HT-29 (cell line): ENCODE measurements at places on chromosomes 7 and 10.

DNA sequence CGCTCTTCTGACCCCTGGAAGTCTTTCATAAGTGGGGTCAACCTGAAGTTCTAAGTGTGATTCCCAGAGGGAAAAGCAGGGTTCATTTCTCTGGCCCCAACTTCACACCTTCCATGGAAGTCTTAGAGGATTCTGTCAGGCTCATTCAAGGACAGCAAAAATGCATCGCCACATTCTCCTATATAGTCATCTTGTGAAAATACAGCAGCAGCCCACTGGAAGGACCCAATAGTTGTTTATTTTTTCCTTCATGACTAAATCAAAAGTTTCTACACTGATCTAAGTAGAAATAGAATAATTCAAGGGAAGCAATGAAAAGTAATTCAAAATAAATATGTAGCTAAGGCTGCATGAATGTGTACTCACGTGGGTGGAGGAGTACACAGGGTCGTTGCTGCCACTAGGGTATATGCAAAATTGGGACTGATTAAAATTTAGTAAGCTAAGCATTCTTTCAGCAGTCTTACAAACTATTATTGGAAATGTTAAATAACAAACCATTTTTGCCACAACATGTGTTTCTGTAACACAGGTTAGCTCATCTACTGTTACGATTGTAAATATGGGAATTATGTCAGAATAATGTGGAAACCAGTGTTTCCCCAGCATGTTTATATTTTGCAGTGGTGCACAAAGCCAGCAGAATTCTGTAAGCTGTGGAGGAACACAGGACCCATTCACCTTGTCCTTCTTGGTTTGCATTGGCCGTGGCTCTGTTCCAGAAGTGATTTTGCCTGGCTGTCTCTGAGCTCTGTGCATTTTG is 33.5 kb downstream of the EEPD1 start:
- DNase-seq, result no peak

DNA sequence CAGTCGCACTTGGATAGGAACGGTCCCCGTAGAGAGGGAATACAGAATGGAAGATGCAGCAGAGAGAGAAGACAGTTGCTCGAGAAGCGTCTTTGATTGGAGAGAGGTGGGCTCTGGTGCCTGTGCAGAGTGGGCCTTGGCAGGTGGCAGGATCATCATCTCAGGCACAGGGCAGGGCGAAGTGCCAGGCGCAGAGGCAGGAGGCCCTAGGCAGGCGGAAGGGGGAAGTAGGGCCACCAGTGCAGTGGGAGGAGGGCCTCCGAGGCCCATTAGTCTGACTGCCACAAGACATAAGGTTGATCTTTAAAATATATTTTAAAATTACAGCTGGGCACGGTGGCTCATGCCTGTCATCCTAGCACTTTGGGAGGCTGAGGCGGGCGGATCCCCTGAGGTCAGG is 10.1 kb downstream of the CARD11 start:
- no peak for DNase-seq

DNA sequence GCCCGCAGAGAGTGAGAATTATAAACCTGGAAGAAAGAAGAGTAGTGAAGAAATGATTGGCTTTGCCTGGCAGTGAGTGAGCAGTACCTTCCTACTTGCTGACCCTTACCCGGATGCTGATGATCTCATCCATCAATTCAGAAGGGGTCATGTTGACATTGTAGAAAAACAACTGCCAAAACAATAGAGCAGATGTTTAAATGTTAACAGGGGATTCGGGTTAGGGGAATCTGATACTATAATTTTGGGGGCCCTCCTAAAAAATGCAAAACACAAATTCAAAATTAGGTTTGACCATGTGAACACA is 78.1 kb downstream of the MYOF start:
- no peak for DNase-seq

GRCh38 chr10:95503526-95503925 is 57.6 kb downstream of the SORBS1 start:
- DNase-seq, result no peak

GRCh38 chr10:125795128-125795527 is 19.5 kb upstream of the MMP21 start:
- no peak for DNase-seq

GRCh38 chr10:65838811-65839210 is 1087.0 kb upstream of the LRRTM3 start:
- DNase-seq, result peak; percentile 14

DNA sequence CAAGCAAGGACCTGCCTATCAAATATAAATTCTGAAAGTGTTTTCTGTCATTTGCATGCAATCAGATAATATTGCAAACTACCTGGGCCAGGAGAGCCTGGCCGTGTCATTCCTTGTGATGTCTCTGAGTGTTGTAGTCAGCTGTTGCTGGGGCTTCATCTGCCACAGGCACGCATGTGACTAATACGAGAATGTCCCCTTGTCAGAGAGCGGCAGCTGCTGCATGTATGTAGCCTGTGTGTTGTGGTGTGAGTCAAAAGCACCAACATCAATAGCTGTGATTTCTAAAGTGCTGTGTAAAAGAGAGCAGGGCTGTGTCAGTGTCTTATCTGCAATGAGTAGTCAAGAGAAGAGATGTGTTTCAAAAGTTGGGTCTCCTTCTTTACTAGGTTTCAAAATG is 155.4 kb downstream of the POU6F2 start:
- no peak for DNase-seq
